Stimulated activated CD4-positive, alpha-beta T cell treated with anti-CD3 and anti-CD28 coated beads, Interleukin-15, amount 100 ng/mL, for 1 hour (primary cell): ENCODE measurements at places on chromosomes 7 and 10.

- DNase-seq, result no peak
These were observed 212.0 kb downstream of the CAMK1D start for GRCh38 chr10:12561307-12561706.

DNA sequence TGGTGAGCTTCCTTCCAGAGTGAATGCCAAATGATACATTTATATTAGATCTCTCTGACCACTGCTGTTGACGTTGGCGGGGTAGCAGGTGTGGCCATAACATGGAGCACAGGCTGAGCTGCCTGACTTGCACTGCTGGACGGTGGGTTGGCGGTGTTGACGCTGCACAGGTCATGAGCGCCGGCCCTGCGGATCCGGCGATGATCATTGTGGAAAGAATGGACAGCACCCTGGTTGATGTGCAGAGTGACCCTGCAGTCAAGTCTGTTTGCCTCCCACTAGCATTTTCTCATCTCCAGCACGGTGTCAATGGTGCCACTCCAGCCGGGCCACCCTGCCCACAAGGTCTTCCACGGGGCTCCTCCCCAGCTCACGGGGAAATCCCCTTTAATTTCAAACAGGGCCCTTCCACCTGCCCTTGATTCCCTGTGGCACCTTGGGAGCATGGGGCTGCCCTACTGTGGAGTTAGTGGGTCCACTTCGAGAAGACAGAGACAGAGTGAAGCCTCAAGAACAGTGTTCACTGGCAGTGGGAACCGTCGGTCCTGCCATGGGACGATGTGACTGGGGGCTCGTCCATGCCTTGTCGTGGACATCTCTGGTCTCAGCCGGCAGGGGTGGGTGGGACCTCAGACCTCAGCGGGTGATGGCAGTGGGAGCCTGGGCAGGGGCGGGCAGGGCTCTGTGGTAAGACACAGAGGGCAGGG is 613.5 kb downstream of the PTPRN2 start:
- no peak for DNase-seq

DNA sequence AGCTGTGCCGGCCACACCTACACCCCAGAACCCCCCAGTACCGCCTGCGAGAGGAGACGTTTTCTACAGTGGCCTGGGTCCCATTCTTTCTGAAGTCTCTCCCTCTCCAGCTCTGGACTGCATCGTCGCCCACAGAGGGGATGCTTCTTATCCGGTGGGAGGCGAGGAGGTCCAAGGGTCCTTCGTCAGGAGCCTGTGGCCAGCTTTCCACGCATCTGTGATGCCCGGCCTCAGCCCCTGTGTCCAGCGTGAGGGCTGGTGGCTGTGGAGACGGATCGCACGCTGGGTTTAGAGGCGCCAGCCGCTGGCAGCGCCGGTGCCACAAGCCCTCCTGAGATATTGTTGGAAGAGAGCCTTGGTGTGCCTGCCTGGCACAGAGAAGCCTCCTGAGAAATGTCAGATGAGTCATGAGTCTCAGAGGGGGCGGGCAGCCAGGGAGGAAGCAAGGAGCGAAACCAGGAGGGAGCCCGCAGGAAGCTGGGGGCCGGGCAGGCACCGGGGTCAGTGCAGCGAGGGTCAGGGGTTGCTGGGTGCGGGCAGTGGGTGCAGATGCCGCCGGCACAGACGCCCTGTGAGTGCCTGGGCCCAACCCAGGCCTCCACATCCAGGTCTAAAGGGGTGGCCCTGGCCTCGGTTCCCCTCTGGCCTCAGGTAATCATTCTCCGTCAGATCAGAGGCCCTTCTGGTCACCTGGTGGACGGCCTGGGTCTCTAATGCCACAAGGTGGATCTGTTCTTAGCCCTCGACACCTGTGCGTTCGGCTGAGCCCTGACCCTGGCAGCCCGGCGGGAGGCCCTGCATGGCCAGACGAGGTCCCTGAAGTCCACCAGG is 86.0 kb upstream of the DIP2C start:
- DNase-seq, result no peak

GRCh38 chr7:27174874-27175625 is 930 bp upstream of the HOXA10 start:
- no peak for DNase-seq

DNA sequence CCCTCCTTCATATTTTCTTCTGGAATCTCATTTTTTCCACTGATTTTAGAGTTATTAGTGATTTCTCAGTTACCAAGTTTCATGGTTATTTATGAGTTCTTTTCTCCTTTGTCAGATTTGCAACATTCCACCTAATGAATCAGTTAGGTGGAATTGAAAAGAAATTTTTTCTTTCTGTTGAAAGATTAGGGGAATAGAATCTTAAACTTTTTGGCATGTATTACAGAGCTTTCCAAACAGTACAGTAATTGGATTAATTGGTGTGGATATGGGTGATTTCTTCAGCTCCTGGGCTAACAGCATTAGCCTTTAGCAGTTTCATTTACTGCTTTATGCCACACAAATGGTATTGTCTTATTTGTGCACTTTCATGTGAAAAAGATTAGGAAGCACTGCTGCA is 17.0 kb downstream of the STAM start:
- DNase-seq, result no peak
